T-cell (primary cell): ENCODE measurements at places on chromosomes 3 and 15. TPM values are rescaled to one million over a fixed set of nuclear protein-coding genes. Genes with fewer than 3 reads are reported as not detected.
A peak's percentile ranks its signal among the peaks of the same experiment; 100 is the strongest.

The CADM2 gene
- total RNA-seq = 0.23 TPM

The SNX4 gene
- 23.5 TPM for total RNA-seq

The LRRN1 gene
- total RNA-seq = 2.4 TPM

DNA sequence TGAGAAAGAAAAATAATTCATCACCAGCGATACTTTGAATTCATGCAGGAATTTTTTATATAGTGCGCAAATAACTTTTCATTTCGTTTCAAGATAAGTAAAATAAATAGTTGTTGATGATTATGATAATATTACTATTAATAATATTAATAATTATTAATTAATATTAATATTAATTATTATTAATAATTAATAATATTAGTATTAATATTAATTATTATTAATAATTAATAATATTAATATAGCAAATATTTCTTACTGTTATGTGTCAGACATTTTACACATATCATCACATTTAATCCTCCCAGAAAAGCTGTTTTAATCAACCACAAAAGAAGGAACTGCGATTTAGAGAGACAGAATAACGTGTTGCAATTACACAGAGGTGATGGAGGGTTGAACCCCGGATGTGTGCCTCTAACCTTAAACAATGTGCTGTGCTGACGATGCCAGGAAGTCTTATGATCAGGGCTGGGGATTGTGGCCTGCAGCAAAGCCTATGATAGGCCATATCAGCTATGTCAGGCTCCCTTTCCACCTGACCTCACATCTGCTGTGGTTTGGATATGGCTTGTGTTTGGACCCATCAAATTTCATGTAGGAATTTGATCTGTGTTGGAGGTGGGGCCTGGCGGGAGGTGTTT is 263.5 kb upstream of the NR2F2 start:
- DNase-seq = no peak

GRCh38 chr15:25783607-25784540 is 79.3 kb downstream of the ATP10A start:
- peak; percentile 34 for DNase-seq

- no peak for DNase-seq
Measured at GRCh38 chr3:177337541-177338331, 140.5 kb upstream of the TBL1XR1 start.

- no peak for DNase-seq
Measured at GRCh38 chr15:23395030-23395692, 40.6 kb downstream of the GOLGA8S start.

DNA sequence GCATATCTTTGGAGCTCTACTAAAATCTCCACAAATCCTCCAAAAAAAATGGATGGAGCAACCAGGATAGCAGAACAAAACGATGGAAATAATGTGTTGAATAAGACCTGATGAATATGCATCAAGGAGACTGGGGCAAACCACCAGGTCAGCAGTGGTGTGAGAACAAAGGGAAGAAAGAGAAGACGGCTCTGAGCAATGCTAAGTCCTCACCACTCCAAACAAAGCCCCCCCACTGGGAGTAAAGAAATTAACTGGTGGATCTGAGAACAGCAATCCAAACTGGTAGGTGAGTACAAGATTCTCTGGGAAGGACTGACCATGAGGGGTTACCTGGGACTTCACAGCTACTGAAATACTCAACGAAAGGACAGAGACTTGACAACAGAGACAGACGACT is 977.3 kb downstream of the TBL1XR1 start:
- DNase-seq = no peak

The KIAA1143 gene
- total RNA-seq = 29.3 TPM

The CTXND1 gene
- total RNA-seq = not detected

The GOLGA8G gene
- not detected for total RNA-seq

The FETUB gene
- total RNA-seq = not detected

- no peak for DNase-seq
Measured at GRCh38 chr3:15768421-15769255, 29.1 kb downstream of the ANKRD28 start.

- DNase-seq = no peak
Measured at GRCh38 chr3:195543500-195544229, 540 bp upstream of the PPP1R2 start.
